ENCODE measurements at places on chromosomes 3 and 15.

- no peak for DNase-seq
These were observed 613.0 kb downstream of the CADM2 start for GRCh38 chr3:85571835-85572234.

GRCh38 chr3:166986000-166986399, 394.1 kb downstream of the ZBBX start:
- no peak for DNase-seq

DNA sequence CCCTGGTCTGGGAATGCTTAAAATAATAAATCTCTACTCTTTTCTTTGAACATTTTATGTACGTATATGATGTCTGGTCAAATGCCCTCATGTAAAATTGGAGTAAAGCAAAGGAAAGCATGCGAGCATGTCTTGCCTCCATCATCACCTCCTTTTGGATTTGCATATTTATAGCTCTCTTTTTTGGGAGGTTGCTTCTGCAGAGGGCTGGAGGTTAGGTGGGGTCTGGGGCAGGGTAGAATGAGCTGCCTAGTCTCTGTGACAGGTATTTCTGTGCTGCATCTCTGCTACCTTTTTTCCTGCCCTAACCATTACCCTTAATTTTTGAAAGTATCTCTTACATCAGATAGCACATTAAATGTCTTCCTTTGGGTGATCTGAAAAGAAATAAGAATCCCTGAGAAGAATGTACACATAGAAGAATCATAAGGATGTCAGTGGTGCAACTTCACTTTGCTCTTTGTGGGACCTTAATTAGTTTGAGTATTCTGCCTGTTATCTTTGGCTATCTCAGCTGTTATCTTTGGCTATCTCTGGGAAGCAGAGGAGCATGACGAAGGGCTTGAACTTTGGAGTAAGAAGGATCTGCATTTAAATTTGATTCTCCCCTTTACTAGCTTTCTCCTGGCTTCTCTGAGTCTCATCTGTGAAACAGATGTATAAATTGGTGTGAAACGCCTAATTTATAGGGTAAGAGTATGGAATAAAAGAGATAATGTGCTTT, 40.2 kb downstream of the PPM1L start:
- DNase-seq = no peak

DNA sequence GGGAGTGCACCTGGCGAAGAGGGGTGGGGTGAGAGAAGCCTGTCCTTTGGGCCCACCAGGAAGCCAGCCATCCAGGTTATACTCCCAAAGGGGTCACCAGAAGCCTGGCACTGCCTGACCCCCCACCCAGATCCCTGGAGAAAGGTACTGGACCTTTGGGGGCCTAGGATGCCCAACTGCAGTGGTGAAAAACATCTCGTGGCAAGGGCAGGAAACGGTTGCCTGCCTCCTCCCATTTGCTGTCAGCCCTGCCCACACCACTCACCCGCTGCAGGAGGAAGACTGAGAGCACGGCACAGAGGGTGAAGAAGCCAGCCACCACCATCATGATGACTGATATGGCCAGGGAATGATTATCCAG, 2.2 kb upstream of the ULK3 start:
- DNase-seq = no peak

DNA sequence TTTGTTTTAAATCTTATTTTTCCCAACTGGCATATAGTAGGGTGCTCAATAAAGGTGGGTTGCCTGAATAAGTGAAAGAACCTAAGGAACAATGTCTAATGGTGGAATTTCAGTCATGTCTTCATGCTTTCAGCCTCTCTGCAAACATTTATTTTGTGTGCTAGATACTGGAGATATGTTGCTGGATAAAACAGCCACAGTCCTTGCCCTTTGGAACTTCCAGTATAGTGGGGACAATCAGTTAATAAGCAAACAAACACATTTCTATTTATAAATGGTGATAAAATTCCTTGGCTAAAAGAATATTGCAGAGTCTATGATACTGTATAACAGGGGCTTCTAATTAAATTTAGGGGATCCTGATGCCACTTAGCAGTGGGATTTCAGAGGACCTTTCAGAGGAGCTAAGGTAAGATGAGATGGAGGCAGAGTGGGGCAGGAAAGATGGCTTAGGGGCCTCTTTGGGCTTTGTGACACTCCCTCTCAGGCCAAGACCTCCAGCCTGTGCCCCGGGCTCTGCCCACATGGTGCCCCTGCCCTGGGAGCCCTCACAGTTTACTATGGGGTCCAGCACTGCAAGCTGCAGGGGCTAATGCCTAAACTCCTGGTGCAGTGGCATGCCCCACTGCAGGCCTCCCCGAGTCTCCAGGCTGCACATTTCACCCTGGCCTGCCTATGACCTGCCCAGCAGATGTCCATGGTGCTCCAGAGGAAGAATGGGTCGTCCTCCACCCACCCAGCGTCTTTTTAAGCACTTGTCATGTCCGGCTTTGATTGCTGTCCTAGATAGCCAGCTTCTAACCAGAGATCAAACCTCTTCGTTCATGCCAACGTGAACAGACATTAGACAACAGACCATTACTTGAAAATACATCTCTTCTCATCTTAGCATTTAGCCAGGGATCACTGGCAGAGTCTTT, 61.6 kb upstream of the PRR23C start:
- no peak for DNase-seq

DNA sequence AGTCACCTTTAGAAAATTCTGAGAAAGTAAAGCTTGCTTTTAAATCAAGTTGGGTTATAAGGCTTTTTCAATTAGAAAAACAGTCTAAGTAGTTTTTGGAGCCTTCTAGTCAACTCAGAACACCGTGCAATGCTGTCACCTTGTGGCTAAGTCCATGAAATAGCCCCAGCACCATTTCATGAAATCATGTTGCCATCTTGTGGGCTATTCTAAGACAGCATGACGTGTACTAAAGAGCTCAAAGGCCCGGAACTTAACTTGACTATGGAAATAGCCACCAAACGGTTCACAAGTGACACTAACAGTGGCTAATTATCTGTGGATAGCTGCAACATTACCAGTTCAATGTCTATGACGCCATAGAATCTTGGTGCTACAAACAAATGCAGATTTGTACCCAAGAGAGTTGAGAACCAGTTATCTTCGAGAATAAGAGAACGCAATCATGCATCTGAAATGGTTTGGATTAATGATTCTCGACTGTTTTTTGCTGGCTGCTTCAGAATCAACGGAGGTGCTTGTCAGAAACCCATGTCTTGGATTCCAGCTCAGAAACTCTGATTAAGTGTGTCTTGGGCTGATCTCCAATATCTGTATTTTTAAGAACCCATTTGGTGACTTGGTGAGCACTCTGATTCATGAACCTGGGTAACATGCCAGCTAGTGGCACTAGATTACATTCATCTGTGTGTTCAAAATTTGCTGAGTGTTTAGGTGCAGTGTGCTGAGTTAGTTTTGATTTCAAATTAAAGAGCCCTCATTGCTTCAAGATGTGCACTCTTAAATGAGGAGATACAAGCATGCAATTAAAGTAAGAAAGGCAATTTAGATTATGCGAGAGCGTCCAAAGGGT, 111.2 kb upstream of the MCTP2 start:
- peak; percentile 91 for DNase-seq

DNA sequence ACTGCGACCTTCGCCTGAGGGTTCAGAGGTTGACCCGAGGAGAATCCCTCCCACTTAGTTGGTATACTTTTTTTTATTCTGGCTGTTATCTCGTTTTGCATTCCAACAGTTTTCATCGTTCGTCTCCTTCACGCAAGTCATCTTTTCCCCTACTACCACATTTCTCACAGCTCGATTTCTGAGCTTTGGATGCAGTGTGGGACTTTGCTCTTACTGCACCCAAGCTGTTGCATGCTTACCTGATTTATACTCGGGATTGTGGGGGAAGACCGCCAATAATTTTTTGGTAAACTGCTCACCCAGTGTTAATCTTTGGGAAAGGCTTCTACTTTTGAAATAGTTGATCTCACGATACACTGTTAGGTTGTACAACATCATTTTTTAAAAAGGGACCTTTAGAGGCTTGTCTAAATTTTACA, 702 bp downstream of the TBC1D23 start:
- no peak for DNase-seq

DNA sequence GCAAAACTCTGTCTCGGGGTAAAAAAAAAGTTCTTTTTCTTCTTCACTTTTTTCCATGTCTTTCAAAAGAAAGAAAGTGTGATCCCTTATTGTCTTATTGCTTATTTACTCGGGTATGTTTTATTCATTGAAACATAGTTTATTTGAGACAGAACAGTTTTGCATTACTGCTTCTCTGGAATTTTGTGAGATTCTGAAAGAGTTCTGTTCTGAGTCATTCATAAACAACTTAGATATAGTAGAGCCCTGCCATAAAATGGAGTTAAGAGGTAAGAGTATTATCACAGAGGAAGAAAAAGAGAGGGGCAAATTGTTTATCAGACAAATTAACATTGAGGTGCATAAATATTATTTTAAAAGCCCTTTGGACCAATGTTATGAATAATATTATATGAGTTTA, 522.2 kb downstream of the ROBO2 start:
- DNase-seq = no peak

GRCh38 chr15:55007561-55007960, 189.2 kb downstream of the RSL24D1 start:
- DNase-seq = no peak

DNA sequence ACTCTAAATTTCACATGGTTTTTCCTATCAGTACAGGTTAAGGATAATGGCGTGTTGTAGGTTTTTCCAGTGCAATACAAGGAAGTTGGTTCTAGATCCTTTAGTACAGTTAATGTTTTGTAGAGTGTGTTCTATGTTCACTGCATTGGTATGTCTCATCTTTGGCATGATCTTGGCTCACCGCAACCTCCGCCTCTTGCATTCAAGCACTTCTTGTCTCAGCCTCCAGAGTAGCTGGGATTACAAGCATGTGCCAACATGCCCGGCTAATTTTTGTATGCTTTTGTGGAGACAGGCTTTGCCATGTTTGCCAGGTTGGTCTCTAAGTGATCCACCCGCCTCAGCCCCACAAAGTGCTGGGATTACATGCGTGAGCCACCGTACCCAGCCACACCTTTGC, 30.4 kb downstream of the SNRPN start:
- DNase-seq = no peak

DNA sequence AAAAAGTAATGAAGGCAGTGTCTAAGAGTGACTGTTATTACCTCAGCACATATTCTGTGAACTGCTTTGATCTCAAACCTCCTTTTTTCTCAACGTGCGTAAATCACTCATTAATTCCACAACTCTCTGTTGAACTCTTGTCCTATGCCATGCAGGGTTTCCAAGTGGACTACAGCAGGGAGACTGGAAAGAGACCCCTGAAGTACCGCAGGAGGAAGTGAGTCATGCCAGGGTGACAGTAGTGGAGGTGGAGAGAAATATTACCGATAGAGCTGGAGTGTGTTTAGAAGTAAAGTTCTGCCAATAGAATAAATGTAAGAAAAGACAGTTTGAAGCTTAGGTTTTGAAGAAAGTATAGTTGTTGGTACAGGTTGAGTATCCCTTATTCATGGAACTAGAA, 908.9 kb downstream of the ROBO1 start:
- DNase-seq = no peak

DNA sequence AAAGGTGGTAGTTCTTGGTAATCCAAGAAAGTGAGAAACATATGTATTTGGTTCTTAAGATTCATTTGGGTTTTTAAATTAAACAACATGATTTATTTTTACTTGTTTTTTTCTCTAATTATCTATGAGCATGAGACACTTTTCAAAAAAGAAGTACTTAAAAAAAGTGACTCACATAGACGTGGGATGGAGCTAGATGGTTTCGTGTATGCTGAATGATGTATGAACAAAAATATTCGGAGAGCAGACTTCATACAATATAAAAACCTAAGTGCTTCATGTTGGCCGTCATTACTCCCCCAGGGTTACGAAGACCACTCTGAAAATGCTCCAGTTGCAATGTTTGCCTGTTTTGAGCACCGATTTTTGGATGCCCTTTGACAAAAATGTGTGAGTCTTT, 90.9 kb downstream of the RORA start:
- no peak for DNase-seq

DNA sequence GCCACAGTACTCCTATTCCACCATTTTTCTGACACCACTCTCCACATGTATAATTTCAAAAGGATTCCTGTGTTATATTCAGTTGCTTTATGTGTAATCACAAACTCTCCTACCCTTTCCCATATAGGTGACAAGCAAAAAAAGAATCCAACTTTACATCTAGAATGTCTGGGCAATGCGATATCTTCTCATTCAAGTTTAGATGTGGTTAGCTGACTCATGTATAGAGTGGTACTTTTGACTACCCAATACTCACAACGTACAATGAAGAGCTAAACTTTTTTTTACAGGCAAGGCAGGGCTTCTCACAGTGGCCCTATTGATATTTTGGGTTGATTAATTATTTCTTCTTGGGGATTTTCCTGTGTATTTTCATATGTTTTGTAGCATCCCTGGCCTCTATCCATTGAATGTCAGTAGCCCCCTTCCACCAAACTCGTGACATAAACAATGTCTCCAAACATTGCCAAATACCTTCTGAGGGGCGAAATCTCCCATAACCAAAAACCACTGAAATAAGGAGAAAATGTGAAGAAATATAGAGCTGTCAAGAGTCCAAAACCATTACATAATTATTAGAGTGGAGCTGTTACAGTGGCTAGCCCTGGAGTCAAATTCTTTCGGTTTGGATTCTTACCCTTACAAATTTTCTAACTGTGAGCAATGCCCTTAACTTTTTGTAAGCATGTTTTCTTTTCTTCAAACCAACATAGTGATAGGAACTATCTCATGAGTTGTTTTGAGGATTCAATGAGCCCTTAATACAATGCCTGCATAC, 342.6 kb downstream of the NSUN3 start:
- peak; percentile 65 for DNase-seq

- DNase-seq = no peak
These were observed 25.8 kb downstream of the SPSB4 start for GRCh38 chr3:141076797-141077571.

- DNase-seq = no peak
These were observed 209.8 kb downstream of the PLCL2 start for GRCh38 chr3:17094551-17094950.

DNA sequence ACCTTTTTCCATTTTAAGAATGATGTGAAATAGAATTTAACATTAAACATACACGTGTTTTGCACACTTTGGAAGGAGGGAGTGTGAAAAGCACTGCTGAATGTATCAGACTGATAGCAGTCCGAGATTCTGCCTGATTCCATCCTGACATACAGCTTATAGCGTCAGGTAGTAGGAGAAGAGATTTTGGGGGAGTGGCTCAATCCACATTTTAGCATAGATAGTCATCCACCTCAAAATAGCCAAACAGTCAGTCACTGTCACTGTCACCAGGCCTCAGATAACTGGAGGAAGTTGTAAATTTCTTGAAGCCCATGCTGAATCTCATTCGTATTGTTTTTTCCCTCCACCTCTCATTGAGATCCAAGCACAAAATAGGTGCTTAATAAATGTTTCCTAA, 35.4 kb upstream of the ARHGEF26 start:
- no peak for DNase-seq

DNA sequence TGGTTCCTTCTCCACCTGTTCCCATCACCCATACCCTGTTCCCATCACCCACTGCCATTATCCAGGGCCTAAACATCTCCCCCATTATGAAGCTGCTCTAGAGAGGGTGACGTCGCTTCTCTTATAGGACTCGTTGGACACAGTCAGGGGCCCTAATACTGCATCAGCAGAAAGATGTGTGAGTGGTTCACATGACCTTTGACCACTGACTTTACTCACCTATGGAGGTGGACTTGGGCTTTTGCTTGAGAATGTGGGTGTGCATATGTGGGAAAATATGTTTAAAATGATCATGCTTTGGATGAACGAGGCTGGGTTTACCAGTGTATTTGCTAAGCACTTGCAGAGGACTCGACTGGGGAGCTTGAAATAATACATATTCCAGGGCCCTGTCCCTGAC, 26.8 kb downstream of the RBP2 start:
- DNase-seq = no peak

Data from COLO829 (cell line).